ENCODE measurements at places on chromosomes 6 and 20.
A peak's percentile ranks its signal among the peaks of the same experiment; 100 is the strongest.

DNA sequence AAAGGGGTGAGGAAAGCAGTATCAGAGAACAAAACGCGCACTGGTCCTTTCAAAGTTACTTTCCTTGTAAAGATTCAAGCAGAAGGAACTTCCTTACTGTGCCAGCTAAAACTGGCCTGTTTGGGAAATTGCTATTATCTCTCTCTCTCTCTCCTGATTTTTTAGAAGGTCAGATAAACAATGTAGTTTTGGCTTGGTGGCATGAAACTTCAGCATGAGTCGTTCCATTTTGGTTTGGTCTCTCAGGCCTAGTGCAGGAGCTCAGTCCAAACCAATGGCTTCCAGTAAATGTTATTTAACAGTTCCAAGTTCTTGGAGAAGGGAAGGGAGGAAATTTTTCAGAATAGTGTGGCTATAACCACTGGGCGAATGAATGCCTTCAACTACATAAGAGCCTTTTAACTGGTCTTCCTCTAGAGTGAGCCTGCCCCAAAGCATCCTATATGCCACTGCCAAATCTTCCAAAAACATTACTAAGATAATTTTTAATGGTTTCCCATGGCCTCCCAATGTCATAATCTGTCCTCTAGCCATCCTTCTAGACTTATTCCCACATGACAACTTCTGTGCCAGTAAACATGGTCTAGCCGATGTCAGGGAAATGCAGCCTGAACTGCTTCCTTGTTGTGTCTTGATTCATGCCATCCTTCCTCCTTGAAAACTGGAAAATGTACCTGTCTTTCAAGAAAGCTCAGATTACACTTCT lies 9.1 kb upstream of the SNX9 start:
- peak; percentile 89 for DNase-seq

GRCh38 chr6:152026291-152026690 lies 218.8 kb downstream of the ESR1 start:
- no peak for DNase-seq

DNA sequence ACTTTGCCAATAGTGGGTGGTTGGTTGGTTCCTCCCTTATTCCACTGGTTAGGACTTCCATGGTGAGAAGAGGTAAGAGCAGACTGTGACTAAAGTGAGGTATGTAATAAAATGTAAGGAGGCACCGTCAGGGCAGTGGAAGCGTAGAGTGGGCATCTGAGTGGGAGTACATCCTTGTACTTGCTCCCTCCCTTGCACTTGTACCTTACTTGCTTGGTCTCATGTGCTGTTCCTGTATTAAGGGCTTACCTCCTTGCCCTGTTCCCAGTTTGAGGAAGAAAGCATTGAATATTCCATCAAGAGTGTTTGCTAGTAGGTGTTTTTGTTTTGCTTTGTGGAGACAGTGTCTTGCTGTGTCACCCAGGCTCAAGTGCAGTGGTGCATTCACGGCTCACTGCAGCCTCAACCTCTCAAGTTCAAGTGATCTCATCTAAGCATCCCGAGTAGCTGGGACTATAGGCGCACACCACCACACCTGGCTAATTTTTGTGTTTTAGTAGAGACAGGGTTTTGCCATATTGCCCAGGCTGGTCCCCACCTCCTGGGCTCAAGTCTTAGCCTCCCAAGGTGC lies 25.5 kb downstream of the AMD1 start:
- DNase-seq = no peak

GRCh38 chr6:158661156-158661685 lies 11.4 kb downstream of the SYTL3 start:
- no peak for DNase-seq

DNA sequence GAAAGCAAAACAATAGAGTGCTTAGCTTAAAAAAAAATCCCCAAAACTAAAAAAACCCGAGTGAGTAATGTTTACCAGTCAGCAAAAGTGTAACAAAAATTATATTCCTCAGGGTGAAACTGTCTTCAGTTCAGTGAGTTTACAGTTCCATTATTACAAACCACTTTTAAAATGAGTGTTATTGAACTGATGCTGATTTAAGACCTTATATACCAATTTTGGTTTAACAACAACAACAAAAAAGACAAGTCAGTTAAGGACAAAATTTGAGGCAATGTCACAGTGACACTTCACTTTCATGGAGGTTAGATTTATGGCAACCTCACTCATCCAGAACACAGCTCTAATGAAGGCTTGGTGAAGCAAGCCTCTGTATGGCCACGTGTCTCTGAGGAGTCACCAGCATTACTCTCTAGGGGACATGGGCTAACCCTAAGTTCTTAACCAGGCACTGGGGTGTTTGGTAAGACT lies 630.8 kb downstream of the PHF3 start:
- DNase-seq = no peak

GRCh38 chr6:4916954-4917561 lies 86.8 kb downstream of the RPP40 start:
- no peak for DNase-seq

DNA sequence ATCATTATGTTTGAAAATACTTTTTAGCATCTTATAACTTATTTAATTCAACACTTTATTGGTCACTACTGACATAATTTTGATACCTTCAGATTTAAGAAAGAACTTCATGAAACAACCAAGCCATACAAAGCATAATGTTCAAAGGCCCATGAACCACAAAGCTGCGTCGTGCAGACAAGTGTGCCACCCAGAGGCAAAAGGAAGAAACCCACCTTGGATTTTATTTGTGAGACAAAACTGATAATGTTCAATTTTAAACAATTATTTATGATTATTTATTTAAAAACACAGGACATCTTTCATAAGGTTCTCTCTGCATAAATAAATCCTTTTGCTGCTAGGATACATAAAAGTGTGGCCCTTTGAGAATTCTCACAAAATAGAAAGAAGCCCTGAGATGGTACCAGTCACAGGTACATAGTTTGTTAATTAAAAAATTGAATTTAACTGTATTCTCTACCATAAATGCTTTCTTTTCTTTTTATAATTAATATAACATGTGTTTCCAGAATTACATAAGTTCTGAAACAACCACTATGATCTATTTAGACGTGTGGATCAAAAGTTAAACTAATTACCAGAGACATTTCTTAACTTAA lies 143.7 kb downstream of the RALGAPA2 start:
- peak; percentile 63 for DNase-seq

GRCh38 chr6:107732461-107732860 lies 91.7 kb downstream of the SCML4 start:
- no peak for DNase-seq

- DNase-seq = no peak
Observed at GRCh38 chr6:25320459-25320858, 41.3 kb downstream of the CARMIL1 start.

GRCh38 chr6:157885211-157885788 lies 62.3 kb downstream of the SNX9 start:
- DNase-seq = no peak

- no peak for DNase-seq
Observed at GRCh38 chr6:25006565-25007001, 70.8 kb upstream of the RIPOR2 start.

GRCh38 chr6:124963831-124964763 lies 1.9 kb downstream of the RNF217 start:
- peak; percentile 69 for DNase-seq

DNA sequence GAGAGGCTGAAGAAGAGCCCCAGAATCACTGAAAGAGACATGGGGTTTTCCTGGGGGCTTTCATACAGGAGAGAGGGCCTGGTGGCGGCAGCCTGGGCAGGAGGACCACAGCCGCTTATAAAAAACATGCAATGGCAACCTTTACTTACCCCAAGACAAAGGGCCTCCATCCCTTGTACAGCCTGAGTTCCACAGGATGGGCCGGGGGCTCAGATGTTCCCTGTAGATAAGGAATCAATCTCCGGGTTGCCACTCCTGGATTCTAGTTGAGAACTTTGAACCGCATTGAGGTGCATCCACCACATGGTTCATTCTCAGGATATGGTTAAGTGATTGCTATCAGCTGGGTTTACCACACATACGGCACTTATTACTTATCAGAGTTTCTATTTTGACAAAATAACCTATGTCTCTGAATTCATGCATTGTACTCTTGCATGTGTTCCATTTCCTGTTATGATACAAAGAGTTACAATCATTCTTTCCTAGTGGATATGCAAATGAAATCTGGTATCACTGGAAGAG lies 677.6 kb downstream of the KIF16B start:
- DNase-seq = no peak

DNA sequence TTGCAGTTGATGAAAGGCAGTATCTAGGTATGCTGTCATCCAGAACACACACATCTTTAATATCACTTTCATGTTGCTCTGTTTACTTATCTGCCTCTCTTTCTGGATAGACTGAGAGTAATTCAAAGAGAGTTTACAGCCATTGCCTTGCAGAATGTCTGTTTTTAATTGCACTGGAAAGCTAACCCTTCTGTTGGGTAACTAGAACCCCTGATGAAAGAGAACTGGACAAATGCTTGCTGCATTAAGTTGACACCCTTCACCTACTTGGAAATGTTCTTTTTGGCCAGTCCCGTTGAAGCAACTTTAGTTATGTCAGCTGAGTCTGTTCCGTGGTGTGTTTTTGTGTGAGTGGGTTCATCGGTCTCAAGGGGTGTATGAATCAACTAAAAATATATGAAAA lies 383.8 kb upstream of the CITED2 start:
- DNase-seq = no peak

- no peak for DNase-seq
Observed at GRCh38 chr6:111795558-111795957, 77.7 kb downstream of the FYN start.

GRCh38 chr20:49694450-49695071 lies 19.1 kb downstream of the B4GALT5 start:
- no peak for DNase-seq

- DNase-seq = no peak
Observed at GRCh38 chr6:56642366-56643261, at the start of gene DST. TSS of gene DST (minus strand) at chr6:56642889.

DNA sequence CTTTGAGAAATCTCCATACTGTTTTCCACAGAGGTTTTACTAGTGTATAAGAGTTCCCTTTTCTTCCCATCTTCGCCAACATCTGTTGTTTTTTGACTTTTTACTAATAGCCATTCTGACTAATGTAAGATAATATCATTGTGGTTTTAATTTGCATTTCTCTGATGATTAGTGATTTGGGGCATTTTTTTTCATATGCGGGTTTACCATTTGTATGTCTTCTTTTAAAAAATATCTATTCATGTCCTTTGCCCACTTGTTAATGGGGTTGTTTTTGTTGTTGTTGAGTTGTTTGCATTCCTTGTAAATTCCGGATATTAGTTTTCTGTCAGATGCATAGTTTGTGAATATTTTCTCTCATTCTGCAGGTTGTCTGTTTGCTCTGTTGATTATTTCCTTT lies 167.1 kb downstream of the PRL start:
- no peak for DNase-seq

GRCh38 chr6:126804332-126805064 lies 314.0 kb upstream of the RSPO3 start:
- DNase-seq = peak; percentile 70

DNA sequence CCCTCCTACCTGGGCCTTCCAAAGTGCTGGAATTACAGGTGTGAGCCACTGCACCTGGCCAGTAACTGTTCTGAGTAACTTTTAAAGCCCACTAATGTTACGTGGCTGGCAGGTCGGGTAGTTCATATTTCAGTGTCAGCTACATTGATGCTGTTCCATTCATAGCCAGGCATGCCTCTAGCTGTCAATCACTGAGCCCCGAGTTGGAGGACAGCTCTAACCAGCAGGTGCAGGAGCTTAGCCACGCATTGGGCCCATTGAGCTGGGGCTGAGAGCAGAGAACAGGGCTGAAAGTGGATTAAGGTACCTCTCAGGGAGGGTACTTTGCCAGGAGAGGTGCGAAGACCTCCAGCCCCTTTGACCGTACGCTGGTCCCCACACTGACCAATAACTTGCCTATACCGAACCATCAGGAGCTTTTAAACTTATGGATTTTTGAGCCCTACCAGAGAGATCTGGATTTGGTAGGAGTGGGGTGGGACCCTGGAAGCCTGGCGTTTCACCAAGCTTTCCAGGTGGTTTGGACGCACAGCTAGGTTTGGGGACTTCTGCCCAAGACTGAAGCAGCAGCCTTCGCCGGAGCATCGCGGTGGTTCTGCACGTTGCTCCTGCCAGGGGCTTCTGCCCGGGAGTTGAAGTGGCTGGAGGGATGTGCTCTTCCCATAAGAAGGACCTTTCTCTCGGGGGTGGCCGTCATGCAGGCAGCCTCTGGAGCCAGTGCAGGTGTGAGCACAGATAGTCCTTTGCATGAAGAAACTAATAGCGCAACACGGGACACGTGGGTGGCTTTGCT lies 82.6 kb downstream of the SERAC1 start:
- no peak for DNase-seq

- DNase-seq = no peak
Observed at GRCh38 chr6:114362396-114362795, 19.6 kb upstream of the HS3ST5 start.

DNA sequence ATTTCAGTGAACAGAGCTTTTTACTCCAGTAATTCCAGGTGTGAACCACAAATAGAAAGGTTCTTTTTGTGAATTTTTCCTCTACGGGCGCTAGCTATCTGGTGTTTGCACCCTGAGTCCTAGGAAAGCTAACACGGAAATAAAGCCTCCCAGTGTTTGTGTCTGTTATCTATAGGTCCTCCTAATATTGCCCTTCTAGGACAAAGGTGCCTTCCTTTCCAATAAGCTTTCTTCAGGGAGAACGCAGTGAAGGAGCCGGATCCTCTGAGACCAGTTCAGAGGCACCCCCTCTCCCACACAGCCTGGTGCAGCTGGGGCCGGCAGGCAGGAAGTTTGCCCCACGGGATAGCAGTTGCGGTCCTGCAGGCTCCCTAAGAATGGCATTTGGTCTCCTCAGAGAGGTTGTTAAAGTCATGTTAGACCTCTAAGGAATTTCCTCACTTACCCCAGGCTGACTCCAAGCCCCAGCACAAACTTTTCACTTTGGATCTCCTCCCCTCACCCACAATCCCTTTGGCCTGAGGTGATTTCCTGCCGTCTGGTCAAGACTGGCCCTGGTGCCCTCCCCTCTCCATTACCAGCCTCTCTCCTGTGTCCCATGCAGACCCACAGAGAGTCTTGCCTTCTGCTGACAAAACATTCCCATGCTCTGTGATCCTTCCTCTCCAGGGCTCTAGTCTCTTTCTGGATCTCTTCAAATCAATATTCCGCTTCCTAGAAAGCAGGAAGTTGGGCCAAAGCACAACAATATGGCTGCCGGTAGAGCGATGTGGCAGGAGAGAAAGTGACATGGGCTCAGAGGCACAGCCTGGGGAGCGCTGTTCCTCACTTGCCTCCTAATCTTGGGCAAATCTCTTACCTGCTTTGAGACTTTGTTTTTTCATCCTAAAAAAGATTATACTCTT lies 126.0 kb downstream of the MOXD1 start:
- no peak for DNase-seq

- no peak for DNase-seq
Observed at GRCh38 chr20:18663932-18664331, 76.1 kb downstream of the DTD1 start.

- DNase-seq = no peak
Observed at GRCh38 chr20:19881080-19881840, 123.2 kb downstream of the RIN2 start.

GRCh38 chr6:150189122-150189521 lies 46.3 kb downstream of the PPP1R14C start:
- no peak for DNase-seq

GRCh38 chr20:60600036-60600435 lies 641.8 kb downstream of the CDH26 start:
- no peak for DNase-seq

GRCh38 chr6:169666441-169666840 lies 35.4 kb downstream of the WDR27 start:
- no peak for DNase-seq
